Stimulated activated CD8-positive, alpha-beta memory T cell treated with anti-CD3 and anti-CD28 coated beads, Interleukin-7, amount 100 ng/mL, for 4 hours (primary cell): ENCODE measurements at places on chromosomes 4 and X.

DNA sequence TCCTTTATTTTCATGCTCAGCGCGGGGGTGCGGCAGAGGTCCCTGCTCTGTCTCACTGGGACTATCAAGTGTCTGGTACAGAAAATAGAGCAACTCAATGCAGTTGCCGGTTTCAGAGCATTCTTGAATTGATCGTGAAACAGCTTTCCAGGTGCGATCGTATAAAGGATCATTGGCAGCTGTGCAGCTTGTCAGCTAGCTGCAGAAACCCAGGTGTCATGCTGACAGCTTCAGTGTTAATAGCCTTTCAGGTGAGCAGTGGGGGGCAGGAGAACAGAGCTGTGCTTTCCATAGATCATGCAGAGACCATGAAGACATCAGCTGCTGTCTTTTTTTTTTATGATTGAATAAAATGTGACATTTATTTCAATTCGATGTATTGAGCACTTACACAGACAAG is 583.9 kb downstream of the NLGN4X start:
- no peak for DNase-seq

GRCh38 chr4:69910016-69910782 is 20.7 kb upstream of the CSN1S1 start:
- DNase-seq: no peak

GRCh38 chrX:115134382-115134781 is 54.8 kb upstream of the RBMXL3 start:
- no peak for DNase-seq

- DNase-seq: no peak
Observed at GRCh38 chrX:37785569-37785968, 5.7 kb downstream of the CYBB start.

DNA sequence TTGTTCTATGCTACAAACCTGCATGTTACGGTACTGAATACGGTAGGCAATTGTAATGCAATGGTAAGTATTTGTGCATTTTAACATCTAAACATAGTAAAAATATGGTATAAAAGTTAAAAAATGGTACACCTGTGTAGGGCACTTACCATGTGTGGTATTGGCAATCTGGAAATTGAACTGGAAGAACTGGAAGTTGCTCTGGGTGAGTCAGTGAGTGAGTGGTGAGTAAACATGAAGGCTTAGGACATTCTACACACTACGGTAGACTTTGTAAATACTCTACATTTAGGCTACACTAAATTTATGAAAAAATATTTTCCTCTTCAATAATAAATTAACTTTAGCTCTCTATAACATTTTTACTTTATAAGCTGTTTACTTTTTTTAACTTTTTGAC is 78.9 kb downstream of the RRAGB start:
- no peak for DNase-seq

DNA sequence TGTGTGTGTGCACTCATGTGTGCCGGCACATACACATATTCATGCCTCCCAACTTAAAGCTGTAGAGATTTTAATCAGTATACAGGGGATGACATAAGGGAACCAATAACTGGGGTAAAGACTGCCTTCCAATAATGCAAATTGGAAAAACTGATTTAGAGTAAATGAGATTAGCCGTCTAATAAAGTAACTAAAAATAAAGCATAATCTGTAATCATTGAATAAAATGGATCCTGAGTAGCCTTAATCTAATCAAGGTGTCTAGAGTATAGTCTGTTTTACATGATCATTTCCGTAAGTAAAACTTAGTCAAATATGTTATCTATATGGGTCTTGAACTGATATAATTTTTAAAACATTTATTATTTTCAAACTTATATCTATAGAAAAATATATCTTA is 925.8 kb downstream of the FSTL5 start:
- no peak for DNase-seq

- DNase-seq: no peak
Observed at GRCh38 chrX:149961572-149961971, 23.3 kb upstream of the EOLA2 start.

- no peak for DNase-seq
Observed at GRCh38 chr4:74768857-74769525, 25.3 kb downstream of the BTC start.

DNA sequence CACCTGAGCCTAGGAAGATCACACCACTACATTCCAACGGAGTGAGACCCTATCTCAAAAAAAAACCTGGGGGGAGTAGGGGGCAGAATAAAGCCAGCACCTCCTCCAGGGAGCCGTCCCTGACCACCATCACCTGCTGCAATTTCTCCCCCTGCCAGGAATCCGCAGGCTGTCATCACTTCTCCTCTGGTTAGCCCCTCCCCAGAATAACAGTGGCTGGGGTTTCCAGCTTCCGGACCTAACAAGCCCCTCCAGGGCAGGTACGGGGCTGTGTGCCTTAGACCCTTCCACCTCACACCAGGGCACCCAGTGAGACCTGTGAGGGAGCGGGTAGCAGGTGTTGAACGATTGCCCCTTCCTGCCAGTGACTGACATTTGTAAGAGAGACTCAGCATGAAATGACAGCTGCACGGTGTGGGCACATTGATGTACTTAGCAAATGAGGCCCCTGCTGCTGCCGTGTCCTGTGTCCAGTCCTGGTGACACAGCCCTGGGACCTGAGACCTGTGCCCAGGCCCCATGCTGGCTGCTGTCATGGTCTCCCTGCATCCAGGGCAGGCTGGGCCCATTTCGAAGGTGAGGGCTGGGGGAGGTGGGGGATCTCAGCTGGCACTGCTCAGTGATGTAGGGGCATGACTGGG is 6.7 kb upstream of the WFS1 start:
- no peak for DNase-seq

- no peak for DNase-seq
Observed at GRCh38 chr4:170887396-170887795, 797.6 kb upstream of the AADAT start.

DNA sequence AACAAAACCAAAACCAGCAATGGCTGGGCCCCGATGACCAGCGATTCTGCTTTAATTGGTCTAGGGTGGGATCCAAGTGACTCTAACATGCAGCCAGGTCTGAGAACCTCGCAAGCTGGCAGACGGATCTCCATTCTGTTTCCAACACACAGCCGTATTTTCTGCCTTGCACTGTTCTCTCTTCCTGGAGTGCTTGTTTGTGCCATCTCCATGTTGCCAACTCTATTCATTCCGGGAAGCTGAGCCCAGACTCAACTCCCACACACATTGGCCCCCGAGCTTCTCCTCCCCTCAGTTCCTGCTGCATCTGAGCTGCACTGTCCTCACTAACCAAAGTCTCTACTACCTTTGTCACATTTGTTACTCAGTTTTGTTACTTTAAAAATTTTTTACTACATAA is 35.6 kb downstream of the GEMIN8 start:
- no peak for DNase-seq

GRCh38 chr4:40183615-40184411 is 13.0 kb upstream of the RHOH start:
- DNase-seq: no peak

DNA sequence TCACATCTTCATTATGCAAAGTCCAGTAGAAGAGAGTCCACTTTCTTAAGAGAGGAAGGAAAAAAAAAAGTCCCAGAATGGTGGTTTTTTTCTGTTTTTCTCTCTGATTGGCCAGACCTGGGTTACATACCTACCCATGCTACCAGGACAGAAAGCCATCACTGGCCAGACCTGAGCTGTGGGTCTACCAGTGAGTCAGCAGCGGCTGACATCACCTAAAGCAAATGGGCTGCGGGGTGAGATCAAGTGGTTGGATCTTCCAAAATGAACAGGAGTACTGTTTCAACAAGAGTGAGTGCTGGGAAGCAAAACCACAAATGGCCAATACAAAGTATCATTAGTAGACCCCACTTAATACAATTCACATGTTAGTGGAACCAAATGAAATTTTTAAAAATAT is 1.6 kb upstream of the NDST3 start:
- no peak for DNase-seq

GRCh38 chr4:159017323-159018026 is 85.4 kb upstream of the RAPGEF2 start:
- no peak for DNase-seq

DNA sequence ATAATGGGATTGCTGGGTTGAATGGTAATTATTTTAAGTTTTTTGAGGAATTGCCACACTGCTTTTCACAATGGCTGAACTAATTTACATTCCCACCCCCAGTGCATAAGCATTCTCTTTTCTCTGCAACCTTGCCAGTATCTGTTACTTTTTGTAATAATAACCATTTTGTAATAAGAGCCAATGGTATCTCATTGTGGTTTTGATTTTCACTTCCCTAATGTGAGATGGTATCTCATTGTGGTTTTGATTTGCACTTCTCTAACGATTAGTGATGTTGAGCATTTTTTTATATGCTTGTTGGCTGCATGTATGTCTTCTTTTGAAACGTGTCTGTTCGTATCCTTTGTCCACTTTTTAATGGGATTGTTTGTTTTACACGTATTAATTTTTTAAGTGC is 213.1 kb upstream of the HDX start:
- no peak for DNase-seq

DNA sequence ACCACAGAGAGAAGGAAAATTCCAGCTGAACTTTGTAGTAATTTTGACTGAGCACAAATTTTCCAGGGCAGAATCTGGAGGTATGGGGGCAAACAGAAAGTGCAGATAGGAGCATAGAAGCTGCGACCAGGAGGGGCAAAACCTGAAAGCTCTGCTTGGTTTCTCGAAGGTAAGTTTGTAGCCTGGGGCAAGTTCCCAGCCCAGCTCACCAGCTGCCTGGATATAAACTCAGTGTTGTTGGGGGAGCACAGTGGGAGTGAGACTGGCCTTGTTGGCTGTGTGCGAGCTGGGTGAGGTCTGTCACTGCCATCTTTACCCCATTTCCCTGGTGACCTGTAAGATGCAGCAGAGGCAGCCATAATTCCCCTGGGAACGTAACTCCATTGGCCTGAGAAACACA is 213.5 kb upstream of the POF1B start:
- no peak for DNase-seq
